ENCODE measurements at places on chromosomes 5 and 9.
A peak's percentile ranks its signal among the peaks of the same experiment; 100 is the strongest.

- peak; percentile 80 for DNase-seq
These were observed at the start of gene FER for GRCh38 chr5:108747774-108748400. Gene FER, plus strand, starts transcription at chr5:108747897. Its CDS starts 50,286 bp downstream, at chr5:108798183.

DNA sequence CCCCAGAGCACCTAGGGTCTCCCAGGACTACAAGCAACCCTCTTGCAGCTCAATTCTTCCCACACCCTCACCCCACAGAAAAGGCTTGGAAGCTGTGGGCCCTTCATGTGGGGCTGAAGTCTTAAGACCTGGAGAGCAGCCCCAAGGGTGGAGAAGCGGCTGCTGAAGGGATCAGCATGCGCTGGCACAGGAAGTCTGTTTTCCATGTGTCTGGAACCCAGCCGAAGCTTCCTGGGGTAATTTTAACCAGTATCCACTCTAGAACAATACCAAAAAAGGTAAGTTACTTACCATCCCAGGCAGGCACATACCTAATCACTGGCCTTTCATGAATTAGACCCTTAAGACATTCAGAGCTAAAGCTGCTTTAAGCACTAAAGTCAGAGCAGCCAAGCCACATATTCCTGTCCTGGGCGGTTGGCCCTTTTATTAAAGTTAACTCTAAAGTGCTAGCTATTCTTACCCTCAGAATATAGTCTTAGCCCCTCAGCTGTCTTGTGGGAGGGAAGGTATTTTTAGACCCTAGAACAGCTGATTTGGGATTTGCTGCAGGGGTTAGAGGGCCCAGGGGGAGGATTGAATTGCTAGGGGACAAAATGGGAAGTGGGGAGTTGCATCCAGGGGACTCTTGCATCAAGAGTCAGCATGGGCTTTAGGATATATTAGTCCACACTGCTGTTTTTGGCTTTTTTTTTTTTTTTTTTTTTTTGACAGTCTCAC lies 6.9 kb downstream of the IL17B start:
- DNase-seq = no peak

- no peak for DNase-seq
These were observed 42.2 kb upstream of the RNF130 start for GRCh38 chr5:180113660-180114303.

DNA sequence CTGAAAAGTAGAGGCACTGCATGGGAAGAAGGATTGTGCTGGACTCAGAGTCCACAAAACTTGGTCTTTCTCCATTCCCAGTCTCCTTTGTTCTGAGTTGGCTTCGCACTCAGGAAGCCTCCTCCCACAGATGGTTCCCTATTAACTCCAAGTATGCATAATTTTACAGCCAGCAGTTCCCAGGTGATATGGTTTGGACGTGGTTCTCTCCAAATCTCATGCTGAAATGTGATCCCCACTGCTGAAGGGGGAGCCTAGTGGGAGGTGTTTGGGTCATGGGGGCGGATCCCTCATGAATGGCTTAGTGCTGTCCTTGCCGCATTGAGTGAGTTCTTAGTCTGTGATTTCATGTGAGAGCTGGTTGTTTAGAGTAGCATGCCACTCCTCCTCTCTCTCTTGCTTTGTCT lies 86.6 kb downstream of the FEM1C start:
- no peak for DNase-seq

DNA sequence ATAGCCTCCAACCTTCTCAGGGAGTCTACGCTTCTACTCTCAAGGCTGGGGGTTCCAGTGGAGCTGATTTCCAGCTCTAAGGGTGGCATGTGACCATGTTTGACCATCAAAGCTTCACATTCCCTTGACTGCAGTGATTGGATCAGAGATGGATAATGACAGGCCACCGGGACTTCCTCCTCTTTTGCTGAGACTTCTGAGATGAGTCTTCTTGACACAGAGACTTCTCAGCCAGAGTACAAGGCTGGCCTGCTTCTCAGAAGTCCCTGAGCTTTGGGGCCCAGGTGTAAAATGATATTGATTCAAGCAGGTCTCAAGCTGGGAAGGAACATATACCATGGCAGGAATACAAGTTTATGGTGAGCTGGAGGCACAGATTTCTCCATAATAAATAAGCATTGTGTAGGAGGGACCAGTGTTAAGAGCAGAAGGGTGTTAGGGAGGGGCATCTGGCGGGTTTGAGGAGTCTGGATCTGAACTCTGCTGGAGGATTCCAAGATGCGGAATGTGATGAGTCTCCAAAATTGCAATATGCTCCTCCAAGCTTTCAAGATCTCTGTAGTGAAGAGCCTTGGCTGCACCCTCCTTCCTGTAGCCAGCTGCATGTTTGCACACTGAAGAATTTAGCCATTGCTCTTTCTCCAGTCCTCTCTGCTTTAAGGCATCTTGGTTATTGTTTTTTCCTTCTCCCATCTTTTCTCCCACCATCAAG lies 41.7 kb upstream of the HSD17B4 start:
- no peak for DNase-seq

DNA sequence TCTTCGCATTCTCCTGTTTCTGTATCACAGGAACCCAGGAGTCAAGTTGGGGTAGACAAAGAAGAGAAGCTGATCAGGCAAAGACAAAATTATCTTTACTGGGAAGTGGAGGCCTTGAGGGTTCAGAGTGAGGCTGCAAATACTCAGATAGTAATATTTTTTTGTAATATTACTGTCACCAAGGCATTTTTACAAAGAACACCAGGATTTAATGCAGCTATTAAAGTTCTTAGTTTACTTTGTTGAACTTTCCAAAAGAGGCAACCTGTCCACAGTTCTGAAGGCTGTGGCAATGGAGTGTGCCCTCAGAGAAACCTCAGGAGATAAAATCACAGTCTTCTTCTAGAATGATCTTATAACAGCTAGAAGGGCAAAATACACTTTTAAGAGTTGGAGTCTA lies 74.9 kb downstream of the PGM5 start:
- DNase-seq = no peak

DNA sequence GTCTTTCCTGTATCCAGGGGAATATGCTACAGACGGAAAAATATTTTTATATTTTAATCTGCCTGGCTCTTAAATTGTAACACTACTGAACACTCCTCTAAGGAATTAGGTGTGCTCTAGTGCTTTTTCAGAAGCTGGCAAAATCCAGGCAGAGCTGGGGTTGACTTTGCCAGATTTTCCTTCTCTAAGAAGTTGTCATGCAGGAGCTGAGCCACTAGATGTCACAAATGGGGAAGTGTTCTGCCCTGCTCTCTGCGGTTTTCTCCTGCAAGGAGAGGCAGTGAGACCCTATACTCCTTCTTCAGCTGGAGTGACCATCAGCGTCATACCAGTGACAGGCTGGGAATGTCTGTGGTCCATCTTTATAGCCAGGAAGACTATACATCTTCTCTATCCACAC lies 112.5 kb downstream of the HAPLN1 start:
- DNase-seq = peak; percentile 43

DNA sequence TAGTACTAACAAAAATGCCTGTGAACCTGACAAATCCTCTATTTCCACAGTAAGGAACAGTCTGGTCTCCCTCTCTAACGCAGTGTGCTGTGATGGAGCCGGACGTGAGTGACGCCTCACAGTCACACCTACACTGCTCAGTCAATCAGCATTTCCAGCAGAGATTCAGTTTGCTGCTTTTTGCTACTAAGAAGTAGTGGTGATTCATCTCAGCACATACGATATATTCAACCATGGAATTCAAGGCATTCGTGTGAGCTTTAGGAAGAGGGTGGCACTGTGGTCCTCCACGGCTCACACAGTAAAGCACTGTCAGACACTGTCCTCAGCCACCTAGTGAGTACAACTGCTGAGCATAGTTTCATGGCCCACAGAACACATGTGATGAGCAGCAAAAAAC lies 70.9 kb downstream of the SETX start:
- no peak for DNase-seq

DNA sequence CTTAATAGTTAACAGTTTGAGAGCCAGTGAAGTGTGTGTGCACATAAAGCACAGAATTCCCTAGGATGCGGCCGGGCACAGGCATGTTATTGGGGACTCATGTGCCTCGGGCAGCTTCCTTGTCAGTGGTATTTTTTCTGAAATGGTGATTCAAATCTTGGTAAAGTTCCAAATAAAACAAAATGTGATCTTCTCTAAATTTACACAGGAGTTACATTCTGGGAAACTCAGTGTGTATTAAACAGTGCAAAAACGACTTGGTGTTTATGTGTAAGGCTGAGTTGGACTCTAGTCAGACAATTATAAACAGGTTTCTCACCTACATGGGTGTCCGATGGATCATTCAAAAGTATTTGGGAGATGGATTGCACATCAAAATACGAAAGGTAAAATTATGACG lies 48.9 kb downstream of the BOD1 start:
- DNase-seq = peak; percentile 18

- no peak for DNase-seq
These were observed 1.4 kb upstream of the PSIP1 start for GRCh38 chr9:15512204-15512603.

- peak; percentile 80 for DNase-seq
These were observed 194.1 kb downstream of the AOPEP start for GRCh38 chr9:94920420-94921091.

GRCh38 chr5:78447775-78448424 lies 87.5 kb downstream of the SCAMP1 start:
- no peak for DNase-seq

GRCh38 chr5:76789991-76790581 lies 28.7 kb upstream of the F2RL1 start:
- peak; percentile 79 for DNase-seq

- peak; percentile 23 for DNase-seq
These were observed 292.9 kb downstream of the NR3C1 start for GRCh38 chr5:143110591-143110990.

- no peak for DNase-seq
These were observed 171.2 kb upstream of the MPDZ start for GRCh38 chr9:13450723-13451122.

DNA sequence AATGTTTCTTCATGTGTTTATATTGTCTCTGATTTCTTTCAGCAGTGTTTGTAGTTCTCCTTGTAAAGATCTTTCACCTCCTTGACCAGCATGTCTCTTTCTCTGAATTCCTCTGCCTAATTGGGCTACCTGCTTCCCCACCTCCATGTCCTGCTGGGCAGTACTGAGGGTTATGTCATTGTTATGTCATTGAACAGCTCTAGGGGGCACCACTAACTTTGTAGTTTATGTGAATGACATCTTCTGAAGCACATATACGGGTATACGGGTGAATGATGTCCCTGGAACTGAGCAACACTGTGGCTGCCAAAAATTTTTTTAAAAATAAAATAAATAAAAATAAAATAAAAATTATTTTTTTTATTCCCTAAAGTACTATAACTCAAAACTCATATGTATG lies 16.9 kb upstream of the SNCAIP start:
- peak; percentile 13 for DNase-seq

GRCh38 chr5:118146824-118147223 lies 841.5 kb downstream of the DTWD2 start:
- DNase-seq = no peak

- DNase-seq = peak; percentile 89
These were observed 53.4 kb downstream of the GALNT12 start for GRCh38 chr9:98860871-98861293.

DNA sequence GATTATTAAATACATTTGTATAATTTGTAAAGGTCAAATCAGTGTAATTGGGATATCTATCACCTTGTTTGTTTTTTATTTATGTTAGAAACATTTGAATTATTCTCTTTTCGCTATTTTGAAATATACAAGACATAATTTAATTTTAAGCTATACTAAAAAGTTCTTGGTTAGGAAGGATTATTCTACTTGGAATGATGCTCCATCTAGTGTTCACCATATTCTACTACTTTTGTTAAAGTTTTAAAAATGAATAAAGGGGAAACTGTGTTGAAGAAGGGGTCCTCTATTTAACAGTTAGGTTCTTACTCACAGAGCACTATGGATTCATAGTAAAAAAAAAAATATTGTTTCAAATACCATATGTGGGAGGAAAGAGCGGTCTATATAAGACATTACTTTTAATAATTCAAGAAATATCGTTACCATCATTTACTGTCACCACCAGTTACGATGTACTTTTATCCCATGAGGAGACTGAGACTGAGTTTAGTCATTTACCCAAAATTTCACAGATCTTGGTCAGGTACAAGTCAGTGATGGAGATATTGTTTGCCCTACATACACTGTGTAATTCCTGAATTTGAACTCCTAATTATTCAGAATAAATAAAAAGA lies 6.3 kb upstream of the STOM start:
- peak; percentile 40 for DNase-seq

DNA sequence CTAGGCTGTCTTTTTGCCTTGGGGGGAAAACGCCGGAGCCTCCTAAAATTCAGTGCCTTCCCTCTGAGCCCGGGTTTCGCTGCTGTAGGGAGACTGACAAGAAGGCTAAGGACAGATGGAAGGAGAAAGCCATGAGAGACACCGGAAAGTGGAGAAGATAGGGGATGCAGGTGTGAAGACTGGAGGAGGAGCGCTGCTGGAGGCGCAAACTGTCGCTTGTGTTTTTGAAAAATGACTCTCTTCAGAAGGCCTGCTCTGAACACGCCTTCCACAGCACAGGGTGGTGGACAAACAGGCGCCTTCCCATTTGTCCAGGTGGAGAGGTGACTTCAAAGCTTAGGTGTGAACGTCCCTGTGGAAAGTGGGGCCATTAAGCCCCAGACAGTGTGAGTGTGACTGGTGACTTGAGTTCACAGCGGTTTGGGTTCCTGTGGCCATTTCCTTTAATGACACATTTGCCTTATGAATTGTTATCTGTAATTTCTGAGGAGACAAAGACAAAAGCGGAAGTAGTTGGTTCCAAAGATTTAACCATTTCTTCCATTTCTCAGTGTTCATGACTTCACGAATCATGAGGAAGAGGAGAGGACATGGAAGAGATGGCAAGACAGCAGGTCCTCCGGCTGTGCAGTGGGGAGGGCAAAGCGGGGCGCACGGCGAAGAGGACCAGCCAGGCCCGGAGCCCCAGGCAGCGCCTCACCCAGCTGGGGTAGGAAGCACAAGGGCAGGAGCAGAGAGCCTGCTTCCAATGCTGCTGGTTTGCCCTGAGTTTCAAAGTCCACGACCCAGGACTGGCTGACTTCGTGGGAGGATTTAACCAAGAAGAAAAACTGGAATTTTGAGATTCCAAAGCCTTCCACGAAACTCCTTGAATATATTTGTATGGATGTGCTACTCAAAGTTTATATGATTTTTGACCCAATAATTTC lies 27.8 kb upstream of the SEMA4D start:
- no peak for DNase-seq

DNA sequence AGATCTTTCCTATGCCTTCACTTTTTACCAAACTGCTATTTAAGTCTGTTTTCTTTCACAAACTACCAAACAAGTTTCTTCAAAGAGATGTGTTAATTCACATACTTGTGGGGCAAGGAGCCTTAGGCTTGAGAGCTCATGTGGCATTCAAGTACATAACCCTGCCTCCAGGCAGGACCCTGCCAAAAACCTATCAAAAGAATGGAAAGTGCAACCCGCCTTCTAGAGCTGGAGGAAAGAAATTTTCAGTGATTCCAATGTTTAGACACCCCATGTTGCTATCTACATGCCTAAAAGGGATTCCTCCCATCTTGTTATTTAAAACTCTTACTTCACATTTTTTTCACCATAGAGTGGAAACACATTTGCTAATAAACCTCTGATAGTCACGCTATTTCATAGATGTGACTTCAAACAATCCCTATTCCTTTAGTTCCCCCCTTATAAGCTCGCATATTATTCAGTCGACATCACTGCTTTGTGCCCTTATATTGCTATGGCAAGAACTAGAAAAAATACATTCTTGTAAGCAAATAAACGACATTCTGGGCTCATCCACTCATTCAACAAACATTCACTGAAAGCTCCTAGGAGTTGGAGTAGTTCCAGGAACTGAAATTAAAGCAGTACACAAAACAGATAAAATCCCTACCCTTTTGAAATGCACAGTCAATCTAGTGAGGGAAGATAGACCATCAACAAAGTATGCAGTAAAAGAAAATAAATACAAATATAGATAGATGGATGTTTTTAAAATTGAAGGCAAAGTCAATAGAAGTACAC lies 518.1 kb downstream of the ELAVL2 start:
- DNase-seq = no peak
